COR-L47 (cell line): ENCODE measurements at places on chromosomes 11 and 22.

DNA sequence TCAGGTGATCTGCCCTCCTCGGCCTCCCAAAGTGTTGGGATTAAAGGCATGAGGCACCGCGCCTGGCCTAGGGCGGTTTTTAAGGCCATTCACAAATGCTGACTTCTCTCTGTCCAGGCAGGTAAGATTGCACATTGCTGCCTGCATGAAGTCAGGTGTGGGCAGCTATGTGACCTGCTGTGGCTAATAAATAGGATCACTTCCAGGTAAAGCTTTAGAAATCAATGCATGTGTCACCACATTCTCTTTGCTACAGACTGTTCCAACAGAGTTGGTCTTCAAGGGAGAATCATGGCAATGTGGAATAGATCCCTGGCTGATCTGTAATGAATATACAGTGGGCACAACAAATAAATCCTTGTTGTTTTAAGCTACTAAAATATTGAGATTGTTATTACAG is 260.3 kb upstream of the PITPNB start:
- no peak for DNase-seq

GRCh38 chr22:18950141-18950540 is 14.0 kb upstream of the PRODH start:
- no peak for DNase-seq

DNA sequence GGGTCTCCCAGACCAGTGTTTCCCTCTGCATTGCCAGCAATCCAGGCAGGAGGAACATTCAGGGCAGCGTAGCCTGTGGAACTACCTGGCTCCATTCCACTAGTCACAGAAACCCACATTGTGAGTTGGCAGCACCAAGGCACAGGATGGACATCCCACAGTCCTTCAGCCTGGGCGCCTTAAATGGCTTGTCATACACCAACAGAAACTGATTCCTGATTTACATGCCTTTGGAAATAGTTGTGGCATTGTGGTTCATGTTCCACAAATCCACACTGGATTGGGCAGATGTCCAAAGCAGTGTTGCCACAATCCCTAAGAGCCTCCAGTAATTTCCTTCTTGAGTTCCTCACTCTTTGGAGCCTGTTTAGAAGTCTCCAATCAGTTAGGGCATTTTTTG is 225.6 kb downstream of the BLID start:
- DNase-seq: no peak

DNA sequence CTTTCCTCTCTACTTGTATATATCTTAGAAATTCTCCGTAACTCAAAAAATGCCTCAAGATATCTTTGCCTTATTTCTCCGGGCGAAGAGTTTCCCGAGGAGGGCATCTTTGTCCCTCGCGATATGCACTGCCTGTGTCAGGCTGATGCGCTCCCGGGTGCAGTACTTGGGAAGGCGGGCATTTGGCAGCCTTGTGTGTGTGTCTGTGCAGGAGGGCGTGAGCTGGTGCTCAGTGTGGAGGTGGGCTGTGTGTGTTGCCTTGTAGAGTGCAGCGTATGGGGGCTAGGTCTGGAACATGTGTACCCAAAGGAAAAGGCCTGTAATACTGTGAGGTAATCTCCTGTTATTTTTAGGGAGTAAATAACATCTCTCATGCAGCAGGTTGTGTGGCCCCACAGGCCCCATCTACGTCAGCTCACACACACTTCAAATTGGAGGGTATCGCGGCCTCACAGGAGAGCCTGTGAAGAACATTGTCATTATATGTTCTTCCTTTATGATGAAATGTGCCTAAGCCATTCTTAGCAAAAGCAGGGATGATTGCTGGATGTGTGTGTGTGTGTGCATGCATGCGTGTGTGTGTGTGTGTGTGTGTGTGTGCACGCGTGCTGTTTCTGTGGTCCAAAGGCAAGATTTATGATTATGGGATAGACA is 77.5 kb downstream of the KCNJ1 start:
- no peak for DNase-seq

GRCh38 chr11:48013269-48013901 is 33.0 kb downstream of the PTPRJ start:
- peak; percentile 26 for DNase-seq

GRCh38 chr11:110907629-110908028 is 195.4 kb upstream of the ARHGAP20 start:
- no peak for DNase-seq

- DNase-seq: no peak
These were observed 624.5 kb upstream of the CHORDC1 start for GRCh38 chr11:90847268-90847886.

GRCh38 chr11:61049859-61050258 is 52.4 kb upstream of the CD5 start:
- no peak for DNase-seq

DNA sequence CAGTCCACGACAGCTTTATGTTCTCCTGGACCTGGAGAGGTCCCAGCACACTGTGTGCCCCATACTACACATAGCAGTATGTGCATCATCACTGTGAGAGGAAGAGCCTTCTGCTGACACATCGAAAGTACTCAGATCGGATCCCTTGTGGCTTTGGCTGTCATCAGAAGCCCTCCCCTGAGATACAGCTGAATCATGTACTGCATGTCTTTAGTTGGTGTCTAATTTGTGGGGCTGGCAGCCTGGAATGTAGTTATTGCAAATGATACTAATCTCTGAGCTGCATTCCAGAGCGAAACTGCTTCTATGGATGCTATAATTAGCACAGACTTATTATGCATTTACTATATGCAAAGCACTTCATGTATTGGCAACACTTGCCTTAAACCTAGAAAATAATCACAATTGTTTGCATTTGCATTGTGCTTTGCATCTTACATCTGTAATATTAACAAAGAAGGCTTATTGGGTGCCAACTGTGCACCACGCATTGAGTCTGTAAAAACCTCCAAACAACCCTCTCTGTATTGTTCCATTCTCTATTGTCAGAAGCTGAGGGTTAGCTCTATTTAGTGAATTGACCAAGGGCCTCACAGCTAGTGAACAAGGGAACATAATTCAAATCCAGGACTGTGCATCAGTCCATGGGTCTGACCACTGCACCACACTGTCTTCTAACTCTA is 89.2 kb upstream of the CRTAM start:
- DNase-seq: no peak

DNA sequence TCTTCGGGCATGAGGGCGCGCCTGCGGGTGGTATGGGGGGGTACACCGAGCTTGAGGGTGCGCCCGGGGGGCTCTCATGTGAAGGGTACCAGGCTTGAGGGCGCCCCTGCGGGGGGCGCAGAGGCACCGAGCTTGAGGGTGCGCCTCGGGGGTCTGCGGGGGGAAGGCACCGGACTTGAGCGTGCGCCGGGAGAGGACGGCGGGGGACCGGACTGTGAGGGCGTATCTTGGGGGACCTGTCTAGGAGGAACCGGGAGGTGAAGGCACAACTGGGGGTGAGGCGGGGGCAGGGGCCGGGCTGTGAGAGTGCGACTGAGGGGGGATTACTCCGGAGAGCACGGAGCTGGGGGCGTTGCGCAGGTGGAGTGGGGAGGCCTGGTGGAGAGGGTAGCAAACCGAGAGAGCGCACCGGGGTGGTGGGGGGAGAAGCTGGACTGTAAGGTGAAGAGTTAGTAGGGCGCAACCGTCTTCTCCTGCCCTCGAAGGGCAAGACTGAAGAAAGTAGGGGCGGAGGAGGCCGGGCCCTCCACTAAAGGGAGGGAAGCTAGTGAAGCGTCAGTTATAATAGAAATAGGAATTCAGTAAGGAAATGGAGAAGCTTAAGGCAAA is 1.1 kb upstream of the DDX6 start:
- DNase-seq: no peak

DNA sequence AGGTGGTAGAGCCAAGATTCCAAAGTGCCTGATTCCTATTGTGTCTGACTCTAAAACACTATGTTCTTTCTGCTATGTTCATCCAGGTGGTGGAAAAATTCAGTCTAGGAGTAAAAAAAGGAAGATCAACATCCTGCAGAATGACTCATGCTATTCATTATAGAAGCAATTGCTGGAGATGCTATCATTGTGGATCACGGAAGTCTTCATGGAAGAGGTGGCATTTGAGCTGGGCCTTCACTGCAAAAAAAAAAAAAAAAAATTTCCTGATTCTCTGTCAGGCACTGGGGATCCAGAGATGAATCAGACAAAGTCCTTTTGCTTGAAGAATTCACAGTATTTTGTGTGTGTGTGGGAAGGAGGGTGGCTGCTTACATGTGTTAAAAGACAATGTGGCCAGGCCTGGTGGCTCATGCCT is 1.4 kb upstream of the UVRAG start:
- DNase-seq: no peak

DNA sequence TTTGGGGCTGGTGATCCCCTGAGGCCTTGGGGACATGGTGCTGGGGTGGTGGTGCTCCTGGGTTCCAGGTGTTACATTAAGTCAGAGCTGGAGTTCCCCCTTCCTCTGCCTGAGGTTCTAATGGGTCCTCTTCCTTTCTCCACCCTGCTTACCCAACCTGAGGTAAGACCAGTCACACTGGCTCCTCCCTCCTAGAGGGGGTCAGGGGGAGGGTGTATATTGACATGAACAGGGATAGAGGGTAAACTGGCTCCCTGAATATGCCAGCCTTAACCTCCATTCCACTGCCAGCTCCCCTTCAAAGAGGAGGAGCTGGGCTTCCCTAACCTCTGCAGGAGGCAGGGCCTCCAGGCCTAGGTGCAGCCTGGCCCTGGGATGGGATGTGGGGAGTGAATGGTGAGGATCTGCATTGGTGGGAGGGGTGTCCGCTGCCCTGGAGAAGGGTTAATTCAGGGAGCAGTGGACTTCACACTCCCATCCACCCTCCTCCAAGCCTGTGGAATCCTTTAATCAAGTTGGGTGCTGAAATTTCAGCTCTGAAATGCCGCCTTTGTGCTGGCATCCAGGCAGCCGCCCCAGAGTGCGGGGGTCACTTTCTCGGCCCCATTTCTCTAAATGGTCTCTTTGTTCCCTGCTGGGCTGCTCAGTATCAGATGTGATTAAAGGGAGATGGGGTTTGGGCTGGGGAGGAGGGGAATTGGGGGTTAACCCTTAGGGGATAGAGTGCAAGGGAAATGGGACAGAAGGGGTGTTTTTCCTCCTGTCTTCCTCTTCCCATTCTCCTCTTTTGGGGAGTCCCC is 15.2 kb downstream of the POLR2F start:
- DNase-seq: no peak

- DNase-seq: no peak
These were observed 11.9 kb upstream of the PKP3 start for GRCh38 chr11:382081-382629.

DNA sequence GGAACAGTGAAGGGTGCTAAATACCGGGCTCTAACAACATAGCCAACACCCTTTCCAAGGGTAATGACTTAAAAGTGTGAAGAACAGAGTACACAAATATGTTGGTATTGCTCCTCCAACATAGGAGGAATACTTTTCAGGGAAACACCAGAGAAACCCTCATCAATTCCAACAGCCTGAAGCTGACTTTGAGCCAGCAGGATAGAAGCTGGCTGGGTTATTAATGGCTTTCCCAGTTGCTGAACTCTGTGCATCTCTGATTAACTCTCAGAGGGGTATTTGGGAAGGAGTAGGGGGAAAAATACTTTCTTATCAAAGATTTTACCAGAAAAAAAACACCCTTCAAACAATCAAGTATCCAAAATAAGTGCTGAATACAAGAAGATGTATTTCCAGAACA is 95.6 kb downstream of the AMBRA1 start:
- DNase-seq: no peak

DNA sequence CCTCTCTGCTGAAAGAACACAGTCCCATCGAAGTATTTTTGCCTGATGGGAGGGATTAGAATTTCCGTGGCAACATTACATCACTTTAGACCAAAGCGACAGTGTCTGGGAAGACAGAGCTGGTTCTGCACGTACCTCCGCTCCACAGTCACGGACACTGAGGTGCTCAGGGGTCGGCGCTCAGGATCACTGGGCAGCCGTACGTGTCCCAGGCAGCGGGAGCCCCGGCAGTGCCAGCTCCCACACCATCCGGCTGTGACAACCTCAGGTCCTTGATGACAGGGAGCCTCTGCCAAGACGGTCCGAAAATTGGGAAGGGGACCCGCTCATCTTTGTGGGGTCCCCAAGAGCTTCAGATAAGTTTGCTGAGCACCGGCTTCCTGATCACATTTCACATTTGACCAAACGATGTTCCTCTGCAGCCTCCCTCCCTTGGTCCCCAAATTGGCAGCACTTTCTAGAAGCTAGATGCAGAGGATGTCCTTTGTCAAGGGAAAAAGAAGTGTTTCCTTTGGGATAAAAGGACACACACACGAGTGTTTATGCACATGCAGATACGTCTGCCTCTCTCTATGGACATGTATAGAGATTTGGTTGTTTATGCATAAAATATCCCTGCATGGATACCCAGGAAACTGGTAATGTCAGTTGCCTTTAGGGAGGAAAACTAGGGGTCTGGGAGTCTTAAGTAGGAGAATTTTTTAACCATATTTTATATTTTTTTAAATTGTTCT is 61.6 kb upstream of the LINC01488 start:
- DNase-seq: no peak

DNA sequence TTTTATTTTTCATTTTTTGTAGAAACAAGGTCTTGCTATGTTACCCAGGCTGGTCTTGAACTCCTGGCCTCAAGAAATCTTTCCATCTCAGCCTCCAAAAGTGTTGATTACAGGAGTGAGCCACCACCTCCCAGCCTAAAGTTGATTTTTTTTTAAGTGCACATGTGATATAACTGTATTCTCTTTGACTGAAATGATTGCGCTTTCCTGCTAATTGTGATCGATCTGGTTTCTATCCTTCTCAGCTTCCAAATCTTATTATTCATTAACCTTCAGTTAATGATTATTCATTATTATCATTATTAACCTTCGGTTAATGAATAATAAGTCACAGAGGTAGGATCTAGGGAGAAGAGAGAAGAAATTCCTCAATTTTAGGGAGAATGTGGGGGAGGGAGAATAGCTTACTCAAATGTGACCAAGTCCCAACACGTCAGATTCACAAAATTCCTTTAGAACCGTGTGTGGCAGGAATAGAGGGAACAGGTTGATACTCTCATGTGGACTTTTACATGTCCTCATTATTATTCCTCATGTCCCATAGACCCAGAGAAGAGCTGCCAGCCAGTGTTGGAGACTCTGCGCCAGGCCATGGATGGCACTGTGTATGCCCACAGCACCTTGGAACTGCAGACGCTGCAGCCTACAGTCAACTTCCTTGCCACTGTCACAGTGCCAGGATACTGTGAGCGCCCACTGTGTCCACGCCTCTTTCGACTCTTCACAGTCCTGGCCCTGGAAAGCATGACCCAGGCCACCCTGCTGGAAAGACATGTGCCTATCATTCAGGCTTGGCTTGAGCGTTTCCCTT is 47.1 kb downstream of the RRP8 start:
- no peak for DNase-seq

GRCh38 chr11:74980634-74981033 is 8.1 kb upstream of the NEU3 start:
- no peak for DNase-seq

- DNase-seq: no peak
These were observed 3.1 kb downstream of the SCN4B start for GRCh38 chr11:118149493-118149892.
